ENCODE measurements at places on chromosomes 16 and 17.

GRCh38 chr17:36721560-36722120 lies 120.3 kb downstream of the MRM1 start:
- no peak for DNase-seq

DNA sequence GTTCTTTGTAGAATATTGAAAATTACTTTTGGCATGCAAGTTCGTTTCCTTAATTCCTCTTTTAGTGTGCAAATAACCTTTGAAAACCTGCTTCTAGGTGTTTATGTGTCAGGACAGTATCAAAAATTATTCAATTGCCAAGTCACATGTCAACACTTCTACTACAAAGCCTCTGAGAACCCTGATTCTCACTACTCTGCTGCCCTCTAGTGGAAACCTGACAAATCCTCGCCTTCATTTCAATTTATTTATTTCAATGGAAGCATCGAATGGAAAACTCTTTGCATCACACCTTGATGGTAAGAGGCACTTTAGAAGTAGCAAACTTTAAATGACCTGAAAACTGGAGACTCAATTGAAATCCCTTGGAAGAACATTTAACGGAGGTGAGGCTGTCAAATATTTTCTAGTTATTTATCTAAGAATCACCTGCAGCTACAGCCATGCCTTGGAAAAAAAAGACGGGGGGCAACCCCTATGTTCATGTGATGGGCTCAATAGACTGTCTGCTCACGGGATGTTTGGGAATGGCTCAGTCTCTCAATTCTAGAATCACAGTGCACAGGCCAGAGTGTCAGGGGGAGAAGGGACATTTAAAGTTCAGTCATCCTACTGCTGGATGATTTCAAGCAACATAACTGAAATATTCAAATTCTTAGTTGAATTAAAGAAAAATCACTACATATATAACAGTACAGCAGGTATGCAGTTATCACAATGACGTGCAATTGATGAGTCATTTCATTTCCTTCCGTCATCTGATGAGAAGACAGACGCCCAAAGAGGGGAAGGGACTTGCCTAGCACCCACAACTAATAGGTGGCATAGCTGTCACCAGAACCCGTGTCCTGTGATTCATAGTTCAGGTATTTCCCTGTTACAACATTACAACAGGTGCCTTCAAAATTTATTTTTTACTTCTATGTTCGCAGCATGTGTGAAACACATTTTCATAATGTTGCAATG lies 563.9 kb downstream of the TOX3 start:
- peak; percentile 54 for DNase-seq

- no peak for DNase-seq
Measured at GRCh38 chr16:70730944-70731343, 45.1 kb upstream of the MTSS2 start.

DNA sequence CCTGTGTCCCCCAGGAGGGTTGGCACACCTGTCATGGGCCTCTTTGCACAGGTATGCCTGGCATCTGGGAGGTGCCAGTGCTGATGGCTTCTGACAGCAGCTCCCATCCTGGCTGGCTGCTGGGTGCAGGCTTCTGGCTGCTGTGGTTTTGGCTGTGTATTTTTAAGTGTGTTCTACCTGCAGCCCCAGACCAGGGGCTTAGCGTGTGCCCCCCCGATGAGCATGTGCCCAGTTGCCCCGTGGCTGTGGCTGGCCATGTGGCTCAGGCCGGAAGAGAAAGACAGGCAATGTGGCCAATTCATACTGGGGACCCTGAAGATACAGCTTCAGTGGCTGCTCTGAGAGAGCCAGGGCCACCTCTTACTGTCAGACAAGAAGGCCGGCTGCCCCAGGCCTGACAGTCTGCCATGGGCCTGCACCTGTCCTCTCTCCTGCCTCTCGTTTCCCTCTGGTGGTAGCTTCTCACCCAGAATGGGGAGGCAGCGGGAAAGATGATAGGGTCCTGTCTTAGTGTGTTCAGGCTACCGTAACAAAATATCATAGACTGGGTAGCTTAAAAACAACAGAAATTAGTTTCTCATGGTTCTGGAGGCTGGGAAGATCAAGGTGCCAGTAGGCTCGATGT lies 37.6 kb upstream of the LGALS9 start:
- no peak for DNase-seq

DNA sequence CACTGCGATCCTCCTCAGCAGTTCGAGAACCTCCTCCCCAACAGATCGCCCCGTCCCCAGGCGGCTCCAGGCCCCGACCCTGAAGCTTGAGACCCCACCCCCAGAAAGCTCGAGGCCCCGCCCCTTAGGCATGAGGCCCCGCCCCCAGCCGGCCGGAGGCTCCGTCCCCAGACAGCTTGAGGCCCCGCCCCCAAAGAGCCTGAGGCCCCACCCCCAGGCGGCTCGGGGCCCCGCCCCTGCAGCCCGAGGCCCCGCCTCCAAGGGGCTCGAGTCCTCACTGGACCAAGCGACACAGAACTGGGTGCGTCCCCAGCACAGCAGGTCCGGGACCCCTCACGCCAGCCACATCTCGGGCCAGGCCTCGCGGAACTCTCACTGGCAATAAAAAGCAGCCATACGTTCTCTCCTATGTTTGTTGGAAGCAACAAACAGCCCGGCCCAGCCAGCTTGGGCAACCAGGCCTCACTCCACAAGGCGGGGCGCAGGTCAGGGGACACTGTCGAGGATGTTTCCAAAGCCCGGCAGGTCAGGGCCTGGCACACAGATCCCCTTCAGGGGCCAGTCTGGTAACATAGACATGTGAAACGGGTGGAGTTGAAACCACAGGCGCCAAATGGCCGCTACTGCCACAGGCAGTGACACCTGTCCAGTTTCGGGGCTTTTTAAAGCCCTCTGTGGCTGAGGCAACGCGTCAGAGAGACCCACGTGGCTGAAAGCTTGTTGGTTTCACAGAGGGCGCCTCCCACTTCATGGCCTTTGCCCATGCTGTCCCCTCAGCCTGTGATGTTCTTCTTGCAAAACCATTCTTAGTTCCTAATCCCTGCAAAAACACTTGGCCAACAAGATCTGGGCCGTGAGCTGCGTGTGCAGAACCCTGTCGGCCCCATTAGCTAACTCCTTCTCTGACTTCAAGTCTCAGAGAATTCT lies 224.2 kb downstream of the PARN start:
- DNase-seq: peak; percentile 79

DNA sequence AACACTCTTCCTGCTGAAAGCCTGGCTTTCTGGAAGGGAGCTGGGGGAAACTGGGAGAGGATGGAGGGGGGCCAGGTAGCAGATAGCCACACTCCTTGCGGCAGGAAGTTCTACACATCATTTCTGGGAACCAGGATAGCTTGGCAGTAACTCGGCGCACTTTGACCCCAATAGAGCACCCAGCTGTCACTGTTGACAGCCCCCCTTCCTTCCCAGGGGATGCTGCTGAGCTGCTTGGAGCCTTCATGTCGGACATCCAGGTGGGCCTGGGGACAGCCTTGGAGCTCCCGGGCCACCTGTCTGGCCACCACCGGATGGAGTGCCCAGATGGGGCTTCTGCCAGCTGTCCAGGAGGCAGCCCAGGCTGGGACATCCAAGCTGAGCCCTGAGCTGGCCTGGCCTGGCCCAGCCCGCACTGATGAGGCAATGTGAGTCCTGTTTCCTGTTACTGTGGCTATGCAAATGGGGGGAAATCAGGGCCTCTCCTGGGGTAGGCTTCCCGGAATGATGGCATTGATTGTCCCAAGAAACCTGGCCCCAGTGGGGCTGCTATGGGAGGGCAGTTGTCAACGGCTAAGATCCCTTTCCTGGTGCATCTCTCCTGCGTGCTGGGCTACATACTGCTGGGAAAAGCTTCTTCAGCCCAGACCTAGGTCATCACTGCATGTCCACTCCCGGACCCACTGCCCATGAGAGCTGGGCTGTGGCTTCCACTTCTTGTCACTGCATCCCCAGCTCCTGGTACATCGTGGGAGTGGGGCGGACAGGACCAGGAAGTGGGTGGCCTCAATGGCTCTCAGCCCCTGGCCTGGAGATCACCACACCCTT lies 50.0 kb downstream of the SOCS1 start:
- DNase-seq: peak; percentile 59

DNA sequence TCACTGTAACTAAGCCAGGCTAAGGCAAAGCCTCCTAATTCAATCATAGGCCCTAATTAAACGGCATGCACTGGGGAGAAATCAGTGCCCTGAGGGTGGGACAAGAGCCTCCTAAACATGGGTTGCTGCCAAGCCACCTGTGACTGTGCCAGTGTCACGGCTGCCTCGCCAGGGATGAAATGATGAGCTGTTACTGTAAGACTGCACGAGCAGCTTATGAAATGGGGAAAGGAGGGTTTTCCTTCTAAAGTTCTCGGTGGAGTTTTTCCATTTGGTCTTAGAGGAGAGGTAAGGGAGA lies 12.7 kb downstream of the TMEM11 start:
- DNase-seq: no peak

DNA sequence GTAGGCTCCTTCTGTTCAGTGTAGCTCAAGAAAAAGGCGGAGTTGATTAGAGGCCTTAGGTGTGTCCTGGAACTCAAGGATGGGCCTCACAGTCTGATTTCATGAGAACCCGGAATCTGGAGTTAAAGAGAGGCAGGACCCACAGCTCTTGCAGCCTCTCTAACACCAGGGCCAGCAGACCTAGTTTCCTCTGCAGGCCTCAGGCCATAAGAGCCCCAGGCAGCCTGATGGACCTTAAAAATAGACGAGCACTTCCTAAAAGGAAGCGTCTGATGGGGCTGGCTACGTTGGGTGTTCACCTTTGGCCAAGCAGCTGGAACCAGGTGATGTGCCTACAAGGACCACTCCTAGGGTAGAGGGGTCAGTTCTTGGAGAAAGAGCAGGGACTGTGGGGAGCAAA lies 7.6 kb downstream of the CACNG5 start:
- DNase-seq: no peak

DNA sequence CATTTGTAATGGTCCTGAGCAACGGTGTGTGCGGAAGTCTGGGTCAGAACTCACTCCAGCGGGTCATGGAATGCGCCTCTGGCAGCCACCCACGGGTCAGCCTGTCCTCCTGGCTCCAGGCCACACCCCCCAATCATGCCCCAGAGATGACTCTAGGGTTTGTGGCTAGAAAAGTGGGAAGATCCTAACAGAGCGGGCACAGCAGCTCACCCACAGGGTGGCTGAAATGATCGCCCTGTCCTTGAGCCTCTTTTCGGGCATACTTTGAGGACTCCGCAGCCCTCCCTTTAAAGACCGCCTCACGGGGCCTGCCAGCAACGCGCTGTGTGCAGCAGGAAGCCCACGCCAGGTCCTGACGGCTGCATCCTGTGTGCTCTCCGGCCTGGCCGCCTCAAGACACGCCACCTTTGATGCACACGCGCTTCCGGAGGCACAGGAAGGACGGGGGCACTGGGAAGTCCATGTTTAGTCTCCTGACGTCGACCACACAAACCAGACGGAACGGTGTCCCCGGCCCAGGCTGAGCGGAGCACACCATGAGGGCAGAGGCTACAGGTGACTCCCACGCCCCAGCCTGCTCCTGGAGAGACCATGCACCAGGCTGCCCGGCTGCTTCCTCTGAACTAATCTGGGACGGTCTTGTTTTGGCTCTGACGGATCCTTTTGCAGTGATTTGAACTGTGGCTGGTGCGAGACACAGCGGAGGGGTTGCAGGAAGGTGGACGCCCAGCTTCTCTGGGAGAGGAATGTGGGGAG lies 92.9 kb downstream of the TBC1D16 start:
- peak; percentile 48 for DNase-seq

DNA sequence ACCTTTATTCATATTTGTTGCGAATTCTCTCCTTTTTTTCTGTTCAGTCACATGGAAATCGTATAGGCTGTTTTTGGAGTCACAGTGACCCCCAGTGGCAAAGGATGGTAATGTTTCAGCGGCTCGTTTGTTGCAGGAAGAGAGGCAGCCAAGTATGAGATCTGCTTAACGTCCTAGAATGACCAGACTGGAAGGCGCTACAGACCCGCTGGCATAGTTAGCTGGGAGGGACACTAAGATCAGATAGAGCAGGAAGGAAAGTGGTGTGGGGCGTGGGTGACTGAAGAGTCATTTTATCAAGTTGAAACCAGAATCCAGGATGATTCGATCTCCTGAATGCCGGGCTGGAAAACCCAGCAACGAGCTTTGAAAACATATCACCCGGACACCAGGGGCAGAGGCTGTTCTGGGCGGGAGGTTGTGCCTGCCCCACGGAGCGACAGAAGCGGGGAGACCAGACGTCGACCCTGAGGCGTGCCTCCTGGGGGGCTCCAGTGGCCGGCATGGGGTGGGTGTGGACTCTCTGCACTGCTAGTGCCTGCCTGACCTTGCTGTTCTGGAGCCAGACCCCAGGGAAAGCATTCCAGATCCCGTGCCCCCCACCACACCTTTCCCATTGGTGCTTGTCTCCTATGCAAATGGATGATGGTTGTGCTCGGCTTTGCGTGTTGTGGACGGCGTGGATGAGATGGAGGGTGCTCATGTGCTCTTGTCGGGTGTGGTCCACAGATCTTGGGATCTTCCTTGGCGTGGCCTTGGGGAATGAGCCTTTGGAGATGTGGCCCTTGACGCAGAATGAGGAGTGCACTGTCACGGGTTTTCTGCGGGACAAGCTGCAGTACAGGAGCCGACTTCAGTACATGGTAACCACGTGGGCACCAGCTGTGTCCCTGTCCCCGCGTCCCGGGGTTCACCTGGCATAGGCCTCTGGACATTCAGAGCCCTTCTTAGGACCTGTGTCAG lies 7.7 kb downstream of the IL34 start:
- peak; percentile 84 for DNase-seq

Measured in left lobe of liver (tissue), 2 donors.